ENCODE measurements at places on chromosomes 1 and 21. TPM values are rescaled to one million over a fixed set of nuclear protein-coding genes. Genes with fewer than 3 reads are reported as not detected.

DNA sequence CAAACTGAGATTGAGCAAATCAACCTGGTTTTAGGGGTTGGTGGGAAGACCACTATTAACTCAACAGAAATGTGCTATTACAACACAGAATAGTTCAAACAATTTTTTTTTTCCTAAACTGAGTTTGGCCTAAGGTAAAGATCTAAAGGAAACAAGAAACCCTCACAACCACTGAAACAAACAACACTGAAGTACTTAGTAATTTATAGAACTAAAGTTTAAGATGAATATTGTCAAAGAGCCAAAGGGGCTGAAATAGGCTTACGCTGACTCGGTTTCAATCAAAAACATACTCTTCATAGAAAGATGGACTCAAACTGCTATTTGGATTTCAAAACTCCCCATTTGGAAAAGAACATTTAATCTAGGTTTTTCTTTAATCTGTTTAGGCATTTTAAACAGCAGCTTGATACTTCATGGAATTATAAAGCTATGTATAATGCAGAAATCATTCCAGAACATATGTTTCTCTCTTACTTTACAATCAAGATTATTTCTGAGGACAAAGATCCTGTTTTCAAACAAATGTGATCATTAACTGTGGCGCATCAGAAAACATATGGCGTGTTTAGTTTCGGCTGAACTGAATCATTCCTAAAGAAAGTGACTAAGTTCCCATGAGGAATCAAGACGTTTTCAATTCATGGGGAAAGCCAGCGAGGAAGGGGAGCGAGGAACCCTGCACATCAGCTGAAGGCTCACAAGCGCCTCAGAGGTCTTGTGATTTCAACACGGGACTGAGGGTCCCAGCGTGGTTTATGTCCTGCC is 62.7 kb downstream of the SYT6 start:
- no peak for DNase-seq

AKNAD1 gene
- polyA plus RNA-seq: not detected

GCSAML gene
- not detected for polyA plus RNA-seq

DNA sequence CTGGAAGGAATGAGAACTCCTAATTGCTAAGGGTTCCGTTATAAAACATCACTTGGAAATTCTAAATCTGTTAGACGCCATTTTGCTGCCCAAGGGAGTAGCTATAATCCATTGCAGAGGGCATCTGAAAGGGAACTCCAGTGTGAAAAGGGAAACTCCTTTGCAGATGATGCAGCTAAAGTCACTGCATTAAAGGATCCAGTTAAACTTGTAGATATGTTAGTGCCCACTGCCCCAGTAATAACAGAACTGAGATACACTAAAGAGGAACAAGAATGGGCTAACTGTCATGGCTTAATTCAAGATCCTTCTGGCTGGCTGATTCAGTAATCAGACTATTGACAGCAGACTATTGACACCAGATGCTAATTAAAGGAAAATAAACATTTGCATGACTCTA is 81.8 kb upstream of the KIAA0040 start:
- no peak for DNase-seq

PADI4 gene
- not detected for polyA plus RNA-seq

Data from hepatocyte (in vitro differentiated cells).